Mesenteric fat pad (tissue), 1 donor: ENCODE measurements at places on chromosomes 7 and 10.
A peak's percentile ranks its signal among the peaks of the same experiment; 100 is the strongest.

GRCh38 chr10:106401161-106401560 lies 763.3 kb downstream of the SORCS1 start:
- no peak for DNase-seq

GRCh38 chr10:12785415-12785831 lies 216.1 kb downstream of the CCDC3 start:
- DNase-seq, result no peak

- no peak for DNase-seq
Observed at GRCh38 chr7:146201945-146202344, 85.3 kb downstream of the CNTNAP2 start.

DNA sequence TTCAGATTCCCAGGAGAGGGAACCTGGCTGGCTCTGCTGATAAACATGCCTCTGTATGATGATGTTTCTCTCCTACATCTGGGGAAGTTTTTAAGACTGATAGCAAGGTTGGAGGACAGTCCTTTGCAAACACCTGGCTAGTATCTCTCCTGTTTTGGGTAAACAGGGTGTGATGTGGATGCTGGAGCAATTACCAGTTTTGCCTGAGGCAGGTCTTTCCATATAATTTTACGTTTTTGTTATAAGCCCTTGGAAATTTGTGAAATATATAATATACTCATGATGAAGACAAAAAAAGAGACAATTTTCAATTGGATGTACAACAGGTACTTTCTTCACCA lies 138.6 kb downstream of the ADAM22 start:
- no peak for DNase-seq

GRCh38 chr7:12091231-12091630 lies 119.9 kb upstream of the TMEM106B start:
- no peak for DNase-seq

DNA sequence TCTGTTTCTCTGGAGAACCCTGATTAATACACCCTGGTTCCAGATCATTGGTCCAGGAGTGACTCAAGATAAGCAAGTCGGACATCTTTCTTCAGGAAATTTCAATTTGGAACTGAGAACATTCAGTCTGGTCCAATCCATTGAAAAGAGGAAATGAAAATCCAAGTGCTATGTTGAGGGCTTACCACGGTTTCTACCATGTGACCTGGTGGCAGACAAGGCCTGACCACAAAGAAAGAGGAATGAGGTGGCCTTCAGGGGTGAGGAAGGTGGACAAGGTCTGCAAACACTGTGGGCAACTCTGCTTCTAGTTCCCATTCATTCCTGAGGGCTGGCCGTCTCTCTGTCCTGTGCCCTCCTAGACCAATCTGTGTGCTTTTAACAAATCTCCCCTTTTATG lies 149.2 kb upstream of the GHITM start:
- no peak for DNase-seq

- DNase-seq, result peak; percentile 12
Observed at GRCh38 chr10:110504111-110504735, 6.5 kb downstream of the DUSP5 start.

GRCh38 chr10:45249978-45250693 lies 65.3 kb downstream of the OR13A1 start:
- DNase-seq, result no peak

DNA sequence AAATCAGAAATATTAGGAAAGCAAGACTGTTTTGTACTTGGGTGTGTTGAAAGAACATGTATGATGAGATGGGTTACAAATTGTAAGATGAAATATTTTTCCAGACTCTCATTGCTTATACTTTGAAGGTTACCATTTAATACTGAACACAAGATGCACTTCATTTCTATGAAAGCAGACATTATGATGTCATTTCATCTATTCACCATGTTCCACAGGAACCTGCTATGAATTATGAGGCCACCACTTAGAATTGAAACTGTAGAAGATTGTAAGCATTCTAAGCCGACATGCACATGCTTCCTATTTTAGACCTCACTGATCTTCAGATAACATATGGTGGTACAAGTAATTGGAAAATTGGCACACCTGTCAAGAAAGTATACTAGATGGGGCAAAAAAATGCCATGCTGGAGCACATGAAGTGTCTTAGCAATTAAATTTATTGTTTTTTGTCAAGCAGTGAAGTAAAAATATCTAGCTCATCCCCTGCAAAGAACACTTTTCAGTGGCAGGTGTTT lies 195.0 kb downstream of the PHF14 start:
- DNase-seq, result no peak

- DNase-seq, result no peak
Observed at GRCh38 chr10:4239186-4239585, 454.2 kb upstream of the KLF6 start.

DNA sequence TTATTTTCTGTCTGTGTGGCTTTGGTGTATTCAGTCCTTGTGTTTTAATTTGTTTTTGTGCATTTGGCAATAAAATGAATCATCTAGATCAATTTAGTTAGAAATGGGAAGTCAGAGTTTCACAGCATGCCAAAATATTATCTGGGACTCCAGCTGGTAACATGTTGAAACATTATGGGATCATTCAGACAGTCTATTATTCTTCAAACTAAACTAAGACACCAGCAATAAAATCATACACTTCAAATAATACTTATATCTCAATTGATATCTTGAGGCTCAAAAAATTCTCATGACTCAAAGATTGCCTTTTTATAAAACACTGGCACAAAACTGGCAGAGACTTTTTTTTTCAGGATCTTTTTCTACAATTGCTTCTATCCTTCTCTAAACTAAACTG lies 5.8 kb upstream of the RP9 start:
- no peak for DNase-seq

GRCh38 chr7:101964680-101965452 lies 147.4 kb downstream of the CUX1 start:
- no peak for DNase-seq

- DNase-seq, result no peak
Observed at GRCh38 chr10:117138838-117139580, 939 bp upstream of the VAX1 start.

GRCh38 chr10:48604991-48605508 lies at the start of gene ARHGAP22:
Gene ARHGAP22 (minus strand): TSS chr10:48605073. CDS start chr10:48604796, 277 bp downstream.
- DNase-seq, result peak; percentile 89

DNA sequence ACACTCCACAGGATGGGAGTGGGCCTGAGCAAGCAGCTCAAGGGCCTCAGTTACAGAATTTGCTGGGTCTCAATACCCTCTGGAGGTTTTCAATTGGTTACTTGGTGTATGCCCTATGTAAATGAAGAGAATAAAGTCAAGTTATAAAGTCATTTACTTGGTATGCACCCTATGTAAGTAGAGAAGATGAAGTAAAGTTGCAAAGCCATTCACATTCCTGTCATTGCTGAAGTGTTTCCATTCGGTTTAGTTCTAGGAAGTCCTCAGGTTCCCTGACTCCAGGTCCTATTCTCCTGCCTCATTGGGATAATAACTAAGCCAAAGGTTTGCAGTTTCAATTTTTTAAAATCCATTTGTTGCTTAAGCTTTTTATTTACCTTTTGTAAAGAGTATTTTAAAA lies 272.6 kb upstream of the NPSR1 start:
- DNase-seq, result no peak

GRCh38 chr10:7794251-7795026 lies 6.5 kb downstream of the ATP5F1C start:
- DNase-seq, result no peak
